Keratinocyte (primary cell): ENCODE measurements at places on chromosomes 16 and 17.

DNA sequence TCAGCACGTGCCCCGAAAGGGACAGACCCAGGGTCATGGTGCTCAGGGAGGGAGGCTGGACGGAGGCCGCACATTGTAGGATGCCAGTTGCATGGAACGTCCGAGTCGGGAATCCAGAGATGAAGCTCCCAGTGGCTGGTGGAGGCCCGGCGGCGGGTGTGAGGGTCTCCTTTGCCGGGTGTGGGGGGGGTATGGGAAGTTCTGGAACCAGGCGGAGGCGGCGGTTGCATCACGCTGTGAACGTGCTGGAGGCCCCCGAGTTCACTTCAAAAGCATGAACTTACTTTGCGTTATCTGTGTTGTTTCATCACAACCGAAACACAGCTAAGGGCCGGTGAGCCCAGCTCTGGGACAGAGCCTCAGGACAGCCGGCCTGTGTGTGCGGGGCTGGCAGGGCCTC lies 73.4 kb upstream of the GNG13 start:
- DNase-seq = no peak

DNA sequence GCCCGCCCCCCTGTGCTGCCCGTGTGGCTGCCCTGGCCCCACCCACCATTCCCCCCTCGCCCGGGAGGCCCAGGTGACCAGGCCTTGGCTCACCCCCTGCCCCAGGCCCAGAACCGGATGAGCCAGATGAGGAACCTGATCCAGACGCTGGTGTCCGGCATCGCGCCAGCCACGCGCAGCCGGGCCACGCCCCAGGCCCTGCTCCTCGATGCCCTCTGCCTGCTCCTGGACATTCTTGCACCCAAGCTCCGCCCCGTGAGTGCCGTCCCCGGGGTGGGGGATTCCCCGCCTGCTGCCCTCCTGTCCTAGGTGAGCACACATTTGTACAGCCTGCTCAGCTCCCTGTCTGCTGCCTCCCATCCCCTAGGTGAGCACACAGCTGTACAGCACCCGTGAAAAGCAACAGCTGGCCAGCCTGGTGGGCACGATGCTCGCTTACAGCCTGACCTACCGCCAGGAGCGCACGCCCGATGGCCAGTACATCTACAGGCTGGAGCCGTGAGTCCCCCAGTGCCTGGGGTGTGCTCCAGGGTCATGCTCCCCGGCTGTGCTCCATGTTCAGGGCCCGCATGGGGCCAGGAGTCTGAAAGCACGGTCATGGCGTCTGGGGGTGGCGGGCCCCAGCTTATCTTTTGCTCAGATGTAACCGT lies 4.8 kb downstream of the GNG13 start:
- no peak for DNase-seq

DNA sequence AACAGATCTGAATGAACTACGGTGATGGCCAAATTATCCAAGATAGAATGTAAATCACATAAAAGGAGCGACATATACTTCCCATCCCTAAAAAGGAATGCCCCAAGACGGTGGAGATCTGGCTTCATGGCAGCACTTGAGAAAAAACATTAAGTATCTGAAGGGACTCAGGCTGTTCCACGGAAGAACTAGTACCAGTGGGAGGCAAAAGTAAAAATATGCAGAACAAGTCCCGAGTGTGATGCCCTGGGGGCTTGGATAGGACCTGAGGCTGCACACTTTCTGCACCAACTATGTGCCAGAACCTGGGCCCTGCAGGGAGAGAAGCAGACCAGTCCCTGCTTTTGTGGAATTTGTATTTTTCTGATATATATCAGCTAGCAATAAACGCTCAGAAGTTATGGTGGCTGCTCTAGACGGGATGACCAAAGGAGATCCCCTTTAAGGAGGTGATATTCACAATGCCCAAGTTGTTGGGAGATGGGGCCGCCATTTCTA lies 539 bp upstream of the CKLF start:
- DNase-seq = no peak

- DNase-seq = no peak
These were observed 127.5 kb downstream of the HS3ST3A1 start for GRCh38 chr17:13474073-13474800.

DNA sequence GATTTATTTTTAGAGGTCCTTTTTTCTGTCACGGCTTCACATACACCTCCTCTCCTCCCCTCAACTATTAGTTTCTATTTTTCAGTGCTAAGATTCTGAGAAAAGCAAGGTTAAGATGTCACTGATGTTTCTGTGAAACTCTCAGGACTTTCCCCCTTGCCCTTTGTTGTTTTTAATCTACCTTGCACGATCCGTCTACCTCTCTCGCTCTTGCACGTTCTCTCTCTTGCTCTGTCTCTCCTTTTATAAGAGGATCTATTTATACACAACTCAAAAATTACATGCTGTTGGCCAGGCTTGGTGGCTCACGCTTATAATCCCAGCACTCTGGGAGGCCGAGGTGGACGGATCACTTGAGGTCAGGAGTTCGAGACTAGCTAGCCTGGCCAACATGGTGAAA lies 43.6 kb downstream of the RPA1 start:
- no peak for DNase-seq

DNA sequence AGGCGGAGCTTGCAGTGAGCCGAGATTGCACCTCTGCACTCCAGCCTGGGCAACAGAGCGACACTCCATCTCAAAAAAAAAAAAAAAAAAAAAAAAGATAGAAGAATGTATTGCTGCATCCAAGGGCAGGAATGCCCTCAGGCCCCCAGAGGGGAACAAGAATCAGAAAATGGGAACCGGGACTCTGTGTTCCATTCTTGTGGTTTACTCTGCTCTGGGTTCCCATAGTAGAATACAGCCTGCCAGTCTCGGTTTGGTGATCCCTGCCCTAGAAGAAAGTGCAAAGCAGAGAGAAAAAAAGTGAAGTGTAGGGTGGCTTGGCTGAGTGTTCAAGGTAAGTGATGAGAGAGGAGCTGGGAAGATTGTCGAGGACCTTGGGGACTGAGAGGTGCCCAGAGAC lies 27.4 kb upstream of the KDM6B start:
- DNase-seq = no peak

- peak; percentile 85 for DNase-seq
These were observed 43.6 kb upstream of the HAPSTR1 start for GRCh38 chr16:9047689-9048301.

DNA sequence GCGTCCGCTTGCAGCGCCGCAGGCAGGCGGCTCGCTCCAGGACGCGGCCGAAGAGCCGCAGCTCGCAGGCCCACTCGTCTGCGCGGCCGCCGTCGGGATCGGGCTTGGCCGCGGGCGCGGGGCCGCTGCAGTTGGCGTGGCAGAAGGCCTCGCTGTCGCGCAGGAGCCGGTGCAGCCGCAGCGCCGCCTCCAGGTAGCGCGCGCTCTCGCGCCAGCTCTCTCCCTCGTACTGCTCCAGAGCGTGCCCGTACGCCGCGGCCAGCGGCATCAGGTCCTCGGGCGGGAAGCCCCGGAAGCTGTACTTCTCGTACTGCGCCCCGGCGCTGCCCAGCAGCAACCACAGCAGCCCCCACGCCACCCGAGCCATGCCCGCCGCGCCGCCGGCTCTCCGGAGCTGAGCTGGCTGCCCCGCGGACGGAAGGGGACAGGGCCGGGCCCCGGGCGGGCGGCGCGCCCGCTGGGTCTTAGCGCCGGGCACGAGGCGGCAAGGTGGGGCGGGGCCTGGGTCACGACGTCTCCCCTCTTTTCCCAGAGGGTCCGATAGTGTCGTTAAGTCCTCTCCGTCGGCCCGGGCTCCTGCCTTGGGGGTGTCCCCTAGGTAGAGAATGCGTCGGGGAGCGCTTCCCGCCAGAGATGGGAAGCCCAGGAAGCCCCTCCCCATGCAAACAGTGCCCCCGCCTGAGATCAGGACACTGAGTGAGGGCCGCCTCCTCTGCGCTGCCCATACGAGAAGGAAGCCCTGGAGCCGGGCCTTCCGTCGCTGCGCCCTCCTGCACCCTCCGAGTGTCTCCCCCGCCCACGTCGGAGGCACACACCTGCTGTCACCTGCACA lies at the start of gene P3H4:
P3H4 (minus strand) TSS at position 401 of the 832 bp plus-strand sequence; CDS start at position 367, 34 bp downstream.
- DNase-seq = no peak

DNA sequence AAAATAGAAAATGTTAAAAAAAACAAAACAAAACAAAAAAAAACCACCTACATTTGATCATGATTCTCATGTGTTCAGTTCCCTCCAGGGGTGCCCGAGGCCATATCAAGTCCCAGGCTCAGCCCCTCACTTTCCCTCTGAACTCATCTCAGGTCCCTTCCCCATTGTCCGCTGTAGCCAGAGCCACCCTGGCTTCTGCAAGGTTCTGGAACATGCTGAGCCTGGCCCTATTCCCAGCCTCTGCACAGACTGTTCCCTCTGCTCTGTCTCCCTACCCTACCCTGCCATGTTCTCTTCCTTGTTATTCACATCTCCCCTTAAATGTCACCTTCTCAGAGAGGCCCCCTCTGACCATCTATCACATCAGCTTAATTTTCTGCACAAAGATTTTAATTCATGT lies 46.9 kb downstream of the TK2 start:
- no peak for DNase-seq

- DNase-seq = no peak
These were observed 193.0 kb downstream of the IRX5 start for GRCh38 chr16:55123652-55124051.

- DNase-seq = no peak
These were observed 25.3 kb upstream of the SEC14L1 start for GRCh38 chr17:77115510-77115909.

DNA sequence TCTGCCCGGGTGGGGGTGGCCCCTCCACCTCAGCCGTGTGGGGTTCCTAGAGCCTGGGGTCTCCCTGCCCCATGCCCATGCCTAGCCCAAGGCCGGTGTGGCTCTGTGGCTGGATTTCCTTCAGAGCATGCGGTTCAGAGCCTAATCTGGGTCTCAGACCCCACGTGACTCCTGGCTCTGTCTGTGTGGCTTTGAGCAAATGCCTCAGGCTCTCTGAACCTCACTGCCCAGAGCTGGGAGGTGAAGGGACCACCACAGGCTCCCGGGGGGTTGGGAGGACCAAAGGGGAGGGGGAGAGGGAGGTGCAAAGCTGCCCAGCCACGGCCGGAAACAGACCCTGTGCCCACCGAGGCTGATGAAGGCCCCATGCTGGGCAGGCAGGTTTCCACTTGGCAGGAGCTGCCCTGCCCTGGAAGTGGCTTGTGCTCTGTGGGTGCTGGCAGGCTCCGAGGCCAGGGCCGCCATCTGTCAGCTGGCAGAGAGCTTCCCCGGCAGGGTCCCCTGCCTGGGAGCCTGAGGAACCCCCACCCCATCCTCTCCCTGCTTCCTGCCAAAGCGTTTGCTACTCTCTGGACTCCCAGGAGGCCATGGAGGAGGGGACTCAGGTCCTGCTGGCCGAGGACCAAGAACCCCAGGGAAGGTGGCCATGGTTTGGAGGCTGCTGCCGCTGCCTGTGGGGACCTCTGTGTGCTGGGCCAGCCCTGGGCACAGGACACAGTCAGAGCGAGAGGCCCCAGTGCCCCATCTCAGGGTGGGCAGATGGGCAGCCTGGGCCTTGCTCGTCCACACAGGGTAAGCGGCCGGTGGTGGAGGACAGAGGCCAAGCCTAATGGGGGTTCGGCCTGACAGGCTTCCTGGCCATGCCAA lies 4.0 kb downstream of the CDH15 start:
- DNase-seq = no peak

GRCh38 chr16:84892097-84892496 lies 72.3 kb downstream of the CRISPLD2 start:
- DNase-seq = no peak

DNA sequence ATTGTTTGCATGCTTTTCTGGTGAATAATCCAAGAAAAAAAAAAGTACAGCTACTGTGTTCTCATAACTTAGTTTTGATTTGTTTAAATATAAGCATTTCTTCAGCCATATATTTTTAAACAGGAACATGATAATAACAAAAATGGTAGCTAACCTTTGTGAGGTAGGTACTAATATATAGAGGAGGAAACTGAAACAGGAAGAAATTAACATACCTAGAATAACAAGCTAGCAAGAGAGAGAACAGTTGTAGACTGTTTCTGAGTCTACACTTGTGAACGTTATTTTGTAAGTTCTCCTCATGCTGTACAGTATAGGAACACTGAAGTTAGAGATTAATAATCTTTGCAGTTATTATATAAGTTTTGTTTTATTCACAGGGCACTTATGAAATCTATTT lies 49.3 kb downstream of the NSRP1 start:
- no peak for DNase-seq

DNA sequence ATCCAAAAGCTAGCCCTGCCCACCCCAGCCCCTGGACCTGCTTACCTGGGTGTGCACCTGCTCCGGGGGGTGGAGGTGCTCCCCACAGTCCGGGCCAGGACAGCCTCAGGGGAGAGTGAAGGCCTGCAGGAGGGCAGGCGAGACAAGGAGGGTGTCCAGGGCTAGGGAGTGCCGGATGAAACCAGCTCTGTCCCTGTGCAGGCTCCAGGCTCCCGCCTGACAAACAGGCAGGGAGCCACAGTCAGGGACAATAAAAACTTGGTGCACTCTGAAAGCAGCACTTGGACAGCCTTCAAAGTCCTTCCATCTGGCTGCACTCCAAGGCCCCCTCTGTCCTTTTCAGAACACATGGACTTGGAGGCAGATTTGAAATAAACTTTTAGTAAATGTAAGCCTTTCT lies 3.9 kb downstream of the PAQR4 start:
- DNase-seq = no peak

DNA sequence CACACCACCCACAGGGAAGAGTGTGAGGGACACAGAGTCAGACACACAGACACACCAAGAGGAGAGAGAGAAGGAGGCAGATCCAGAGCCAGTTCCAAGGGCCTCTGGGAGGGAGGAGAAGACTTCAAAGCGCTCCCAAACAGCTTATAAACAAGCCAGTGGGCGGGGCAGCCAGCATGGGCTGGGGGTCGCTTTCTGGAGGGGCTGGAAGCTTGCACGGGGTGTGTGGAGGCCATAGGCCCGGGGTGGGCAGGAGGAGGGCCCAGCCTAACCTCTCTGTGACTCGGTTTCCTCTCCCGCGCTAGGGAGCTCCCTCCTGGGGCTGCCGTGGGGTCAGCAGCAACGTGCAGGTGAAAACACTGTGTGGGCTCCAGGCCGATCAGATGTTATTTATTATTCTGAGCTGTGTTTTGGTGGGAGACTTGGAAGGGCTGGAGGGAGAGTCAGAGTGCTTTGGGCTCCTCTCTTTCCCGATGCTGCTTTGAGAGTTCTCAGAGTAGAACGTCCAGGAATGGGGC lies 2.5 kb upstream of the WFIKKN2 start:
- no peak for DNase-seq
